Neural crest cell (in vitro differentiated cells): ENCODE measurements at places on chromosomes 6 and 20.

DNA sequence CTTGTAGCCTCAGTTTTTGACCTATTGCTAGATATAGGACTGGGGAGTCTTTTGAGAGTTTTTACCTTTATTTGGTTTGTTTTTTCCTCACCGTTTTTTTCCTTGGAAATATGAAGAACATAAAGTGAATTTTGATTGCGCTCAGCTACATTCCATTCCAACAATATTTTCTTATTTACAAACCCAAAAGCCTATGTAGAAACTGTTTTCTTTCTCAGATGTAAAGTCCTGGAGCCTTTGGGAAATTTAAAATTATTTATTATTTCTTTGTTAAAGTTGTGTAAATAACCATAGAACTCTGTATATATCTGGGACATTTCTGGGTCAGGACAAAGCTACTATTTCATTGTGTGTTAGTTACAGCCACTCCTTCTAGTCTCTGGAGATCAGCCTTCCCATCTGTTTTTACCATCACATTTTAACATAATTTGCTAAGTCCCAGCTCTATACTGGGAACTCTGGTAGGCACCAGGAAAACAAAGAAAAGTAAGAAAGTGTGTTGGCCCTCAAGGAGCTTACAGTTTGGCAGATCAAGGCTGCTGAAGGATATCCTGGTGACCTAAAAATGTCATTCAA lies 68.8 kb downstream of the JAG1 start:
- DNase-seq: no peak

DNA sequence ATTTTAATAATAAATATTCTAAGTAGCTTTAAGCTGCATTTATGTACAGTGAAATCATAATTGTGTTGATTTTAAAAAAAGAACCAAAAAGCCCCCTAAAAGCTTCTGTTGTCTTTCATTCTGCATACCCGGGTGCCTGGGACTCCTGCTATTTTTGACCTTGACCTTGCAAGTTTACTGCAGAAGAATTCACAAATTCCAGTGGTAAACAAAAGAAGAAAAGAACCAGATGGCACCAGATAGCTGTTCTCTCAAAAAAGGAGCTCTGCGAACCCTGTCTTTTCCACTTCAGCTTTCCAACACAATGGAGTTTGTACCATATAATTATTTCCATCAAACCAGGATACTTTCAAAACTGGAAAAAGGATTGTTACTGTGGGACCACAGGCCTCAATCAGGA lies 363.3 kb downstream of the SMOC2 start:
- no peak for DNase-seq

DNA sequence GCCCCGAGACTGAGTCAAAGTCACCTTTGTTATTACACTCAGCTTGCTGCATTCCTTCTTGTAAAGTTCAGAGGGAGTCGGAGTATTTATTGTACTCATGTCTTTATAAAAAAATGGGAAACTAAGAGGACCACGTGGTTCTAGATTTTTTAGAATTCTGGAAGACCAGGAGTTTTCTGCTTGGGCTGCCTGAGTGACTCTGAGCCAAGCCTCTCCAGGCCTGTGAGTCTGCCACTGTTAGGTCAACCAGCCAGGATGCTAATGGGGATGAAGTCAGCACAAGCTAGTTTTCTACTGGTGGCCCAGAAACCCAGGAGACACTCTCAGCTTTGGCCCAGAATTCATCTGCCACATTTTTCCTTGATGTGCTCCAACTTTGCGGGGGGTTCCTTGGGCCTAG lies 453.5 kb upstream of the SULF2 start:
- DNase-seq: no peak

- no peak for DNase-seq
Measured at GRCh38 chr20:44166477-44166876, 20.5 kb downstream of the JPH2 start.

DNA sequence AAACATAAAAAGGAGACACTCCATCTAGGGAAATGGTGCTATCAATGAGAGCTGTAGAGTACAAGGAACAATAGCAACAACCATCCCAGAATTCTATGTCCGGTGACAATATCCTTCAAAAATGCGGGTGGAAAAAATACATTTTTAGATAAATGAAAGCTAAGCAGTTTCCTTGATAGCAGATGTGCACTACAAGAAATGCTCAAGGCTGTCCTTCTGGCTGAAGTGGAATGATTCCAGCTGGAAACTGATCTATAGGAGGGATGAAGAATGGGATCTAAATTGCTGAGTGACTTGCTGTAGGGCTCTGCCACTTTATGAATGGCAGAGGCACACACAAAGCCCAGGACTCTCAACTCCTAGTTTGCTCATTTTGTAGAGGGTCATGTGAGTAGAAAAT lies 763.1 kb downstream of the C6orf118 start:
- DNase-seq: no peak

- DNase-seq: no peak
Measured at GRCh38 chr6:50849796-50850180, 31.1 kb downstream of the TFAP2B start.
